ENCODE measurements at places on chromosomes 5 and 9.
A peak's percentile ranks its signal among the peaks of the same experiment; 100 is the strongest.

- no peak for ATAC-seq
Measured at GRCh38 chr5:98428806-98429205, 344.7 kb upstream of the RGMB start.

DNA sequence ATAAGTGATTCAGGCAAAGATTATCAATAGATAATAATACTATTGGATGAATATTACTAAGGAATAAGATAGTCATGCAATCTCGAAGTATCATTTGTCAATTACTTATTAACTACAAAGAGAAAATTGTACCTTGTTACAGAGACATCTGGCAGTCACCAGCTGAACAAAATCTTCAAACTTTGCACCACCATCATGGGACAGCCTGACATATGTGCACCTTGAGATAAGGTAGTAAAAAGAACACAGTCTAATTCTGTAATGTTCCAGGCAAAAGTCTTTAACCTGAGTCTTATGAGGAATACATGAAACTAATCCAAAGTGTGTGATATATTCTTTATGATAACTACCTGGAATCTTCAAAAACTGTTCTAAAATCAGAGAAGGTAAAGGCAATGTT, 423.0 kb upstream of the ZNF608 start:
- ATAC-seq = no peak

DNA sequence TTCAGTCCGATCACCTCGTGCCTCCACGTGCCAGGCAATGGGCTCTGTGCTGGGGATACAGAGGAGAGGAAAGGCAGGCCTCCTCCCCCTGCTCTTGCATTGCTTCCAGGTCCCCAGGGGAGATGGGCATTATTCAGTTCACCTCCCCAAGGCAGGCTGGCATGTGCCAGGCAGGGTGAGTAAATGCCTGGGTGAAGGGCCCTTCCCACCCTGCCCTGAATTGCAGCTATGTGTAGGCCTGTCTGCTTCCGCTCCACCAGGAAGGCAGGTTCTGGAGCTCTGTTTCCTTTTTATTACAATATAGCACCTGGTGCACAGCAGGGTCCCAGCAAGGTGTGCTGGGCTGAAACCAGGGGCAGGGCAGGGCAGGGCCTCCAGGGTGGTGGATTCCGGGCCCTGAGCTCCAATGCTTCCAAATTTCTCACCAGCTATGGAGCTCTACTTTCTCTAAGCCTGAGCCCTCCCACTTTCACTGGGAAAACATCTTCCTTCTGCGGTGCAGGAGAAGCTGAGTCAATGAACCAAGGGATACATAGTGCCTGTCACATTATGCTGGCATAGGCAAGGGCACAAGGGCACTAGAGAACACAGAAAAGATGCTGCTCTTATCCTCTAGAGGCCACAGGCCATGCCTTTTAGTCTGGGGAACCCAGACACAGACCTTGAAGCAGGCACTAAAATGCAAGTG, 42.0 kb downstream of the SHB start:
- peak; percentile 55 for ATAC-seq

DNA sequence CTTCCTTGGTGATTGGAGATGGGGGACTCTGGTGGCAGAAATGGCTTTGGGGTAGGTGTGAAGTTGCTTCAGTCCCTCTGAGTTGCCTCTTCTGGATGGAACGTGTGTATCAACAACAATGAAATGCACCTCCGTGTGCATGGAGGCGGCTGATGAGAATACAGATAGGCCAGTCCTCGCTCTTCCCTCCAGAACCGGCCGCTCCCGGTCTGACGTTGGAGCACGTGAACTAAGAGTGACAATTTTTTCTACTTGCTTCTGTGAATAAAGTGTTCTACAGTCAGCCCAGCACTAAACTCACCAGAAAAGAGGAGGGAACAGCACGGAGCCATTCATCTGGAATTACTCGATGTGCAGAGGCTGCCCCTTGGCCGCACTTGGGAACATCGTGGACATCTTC, 90.7 kb downstream of the ANKRD33B start:
- no peak for ATAC-seq

- no peak for ATAC-seq
Measured at GRCh38 chr5:164728733-164729132, 1223.3 kb downstream of the MAT2B start.

DNA sequence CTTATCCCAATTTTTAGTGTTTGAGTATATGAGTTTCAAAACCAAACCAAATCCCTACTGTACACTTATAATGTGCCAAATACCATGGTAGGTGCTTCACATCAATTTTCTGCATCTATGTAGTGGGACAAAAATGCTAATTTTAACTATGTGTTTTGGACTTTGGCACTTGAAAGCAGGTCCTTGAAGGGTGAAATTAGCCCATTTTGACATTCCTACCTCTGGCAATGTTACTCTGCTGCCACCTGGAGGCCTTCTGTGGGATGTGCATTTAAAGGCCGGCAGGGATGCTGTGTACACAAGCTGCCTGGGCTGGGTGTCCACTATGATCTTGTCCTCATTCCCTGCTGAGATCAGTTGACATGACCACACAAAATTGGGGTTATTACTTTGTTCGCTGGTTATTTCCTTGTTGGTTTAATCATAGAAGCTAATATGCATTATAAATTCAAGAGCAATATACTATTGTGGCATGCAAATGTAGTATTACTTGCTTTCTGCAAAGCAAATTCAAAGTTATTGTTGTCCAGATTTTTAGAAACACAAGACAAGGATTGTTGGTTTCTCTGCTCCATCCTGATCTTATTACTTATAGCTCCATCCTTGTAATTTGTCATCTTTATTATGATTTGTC, 166.8 kb downstream of the ARHGEF28 start:
- peak; percentile 85 for ATAC-seq

GRCh38 chr9:109967651-109968642, 187.9 kb downstream of the PALM2AKAP2 start:
- ATAC-seq = no peak

DNA sequence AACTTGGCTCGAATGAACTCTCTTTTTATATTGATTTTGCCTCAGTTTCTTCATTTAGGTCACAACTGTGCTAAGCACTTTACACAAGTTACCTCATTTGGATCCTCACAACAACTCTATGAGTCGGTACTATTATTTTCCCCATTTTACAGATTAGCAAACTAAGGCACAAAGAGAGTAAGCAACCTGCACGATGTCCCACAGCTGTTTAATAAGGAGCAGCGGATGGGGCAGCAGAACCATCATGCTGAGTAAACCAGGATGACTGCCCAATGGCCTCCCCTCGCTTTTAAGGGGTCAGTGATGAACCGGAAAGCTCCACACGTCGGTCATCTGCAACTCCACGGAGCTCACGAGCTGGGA, 607 bp downstream of the PRELID2 start:
- ATAC-seq = no peak

GRCh38 chr5:18653216-18653752, 1019.0 kb downstream of the TAF11L14 start:
- no peak for ATAC-seq

- no peak for ATAC-seq
Measured at GRCh38 chr5:53339962-53340540, 140.4 kb upstream of the FST start.

GRCh38 chr9:73863924-73864323, 633.2 kb upstream of the RORB start:
- ATAC-seq = no peak

DNA sequence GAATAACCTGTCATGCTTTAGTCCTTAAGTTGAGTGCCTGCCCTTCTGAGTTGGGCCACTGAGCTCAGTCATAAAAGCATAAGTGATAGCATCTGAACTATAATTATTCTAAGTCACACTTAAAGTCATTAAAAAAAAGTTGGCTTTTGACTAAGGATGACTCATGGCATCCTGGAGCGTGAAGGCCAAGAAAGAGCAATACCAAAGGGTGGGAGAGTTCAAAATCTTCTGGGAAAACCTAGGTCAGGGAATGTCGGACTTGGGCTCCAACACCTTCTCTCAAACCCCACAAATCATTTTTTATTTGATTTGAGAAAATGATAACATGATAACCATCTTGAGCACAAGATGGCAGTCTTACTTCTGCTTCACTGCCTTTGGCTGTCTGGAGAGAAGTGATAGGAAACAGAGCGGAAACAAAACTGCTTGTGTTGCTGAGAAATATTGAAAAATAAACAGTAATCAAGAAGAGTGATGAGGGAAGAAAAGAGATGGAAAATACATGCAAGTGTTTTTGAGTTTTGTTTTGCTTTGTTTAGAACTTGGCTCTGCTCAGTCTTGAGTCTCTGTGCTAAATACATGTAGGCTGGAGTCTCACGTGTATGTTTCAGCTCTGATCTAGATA, 16.9 kb upstream of the NTRK2 start:
- ATAC-seq = no peak
